Stimulated activated naive CD4-positive, alpha-beta T cell treated with Interleukin-2 at 50 U/mL for 16 hours (primary cell): ENCODE measurements at places on chromosomes 2 and 18.

GRCh38 chr2:235502336-235502735 is 8.5 kb downstream of the AGAP1 start:
- DNase-seq: no peak

- DNase-seq: no peak
Observed at GRCh38 chr2:67845621-67846369, 217.0 kb downstream of the C1D start.

- no peak for DNase-seq
Observed at GRCh38 chr2:184312970-184313369, 285.4 kb upstream of the ZNF804A start.

DNA sequence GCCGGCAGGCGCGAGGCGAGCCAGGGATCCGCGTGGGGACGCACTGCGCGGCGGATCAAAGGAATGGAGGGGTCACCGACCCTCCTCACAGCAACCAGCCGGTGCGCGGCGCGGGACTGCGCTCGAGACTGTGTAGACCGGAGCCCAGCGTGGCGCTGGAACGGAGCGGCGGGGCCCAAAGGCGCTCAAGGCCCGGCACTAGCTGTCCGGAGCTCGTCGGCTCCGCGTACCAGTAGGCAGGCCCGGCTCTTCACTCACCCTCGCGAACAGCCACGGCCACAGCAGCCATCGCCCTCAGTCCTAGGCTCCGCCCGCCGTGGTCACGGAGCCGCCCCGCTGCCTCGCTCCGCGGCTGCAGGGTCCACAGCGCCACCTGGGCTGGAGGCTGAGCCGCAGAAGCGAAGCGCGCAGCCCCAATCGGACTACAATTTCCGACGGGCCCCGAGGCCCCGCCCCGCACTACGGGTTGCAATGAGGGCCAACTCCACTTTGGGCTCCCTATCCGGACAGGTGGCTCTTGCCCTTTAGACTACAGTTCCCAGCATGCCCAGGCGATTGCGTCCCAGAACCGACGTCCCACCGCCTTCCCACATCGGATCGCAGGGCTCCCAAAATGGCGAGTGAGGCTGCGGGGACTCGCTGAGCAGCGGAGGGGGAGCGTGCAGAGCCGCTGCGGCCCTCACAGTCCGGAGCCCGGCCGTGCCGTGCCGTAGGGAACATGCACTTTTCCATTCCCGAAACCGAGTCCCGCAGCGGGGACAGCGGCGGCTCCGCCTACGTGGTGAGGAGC is at the start of the genes EIF2B4 and SNX17:
Gene EIF2B4, minus strand, starts transcription at position 313 of the 790 bp plus-strand sequence. Its CDS starts 24 bp downstream, at position 289.
Gene SNX17, plus strand, starts transcription at position 591 of the 790 bp plus-strand sequence. Its CDS starts 128 bp downstream, at position 719.
- peak; percentile 99 for DNase-seq

GRCh38 chr2:196315388-196316049 is 144.1 kb upstream of the STK17B start:
- no peak for DNase-seq

DNA sequence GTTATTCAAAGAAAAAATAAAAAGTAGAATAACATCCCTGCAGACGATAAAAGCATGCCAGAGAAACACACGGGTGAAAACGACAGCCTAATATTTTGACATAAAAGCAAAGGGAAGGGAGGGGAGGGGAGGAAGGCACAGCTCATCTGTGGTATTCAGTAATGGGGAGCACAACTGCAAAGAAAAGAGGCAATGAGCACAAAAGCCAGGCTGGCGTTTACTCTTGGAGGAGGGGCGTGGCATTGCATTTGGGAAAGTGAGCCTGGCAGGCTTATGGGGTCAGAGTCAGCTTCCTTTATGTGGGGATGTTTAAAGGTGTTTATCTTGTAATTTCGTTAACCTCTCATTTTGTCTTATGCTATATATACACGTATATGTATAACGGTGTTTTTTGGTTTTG is 53.2 kb downstream of the STEAP3 start:
- DNase-seq: no peak

GRCh38 chr2:15173501-15173900 is 387.6 kb downstream of the NBAS start:
- DNase-seq: no peak

- no peak for DNase-seq
Observed at GRCh38 chr18:50696929-50697328, 122.9 kb downstream of the MRO start.

DNA sequence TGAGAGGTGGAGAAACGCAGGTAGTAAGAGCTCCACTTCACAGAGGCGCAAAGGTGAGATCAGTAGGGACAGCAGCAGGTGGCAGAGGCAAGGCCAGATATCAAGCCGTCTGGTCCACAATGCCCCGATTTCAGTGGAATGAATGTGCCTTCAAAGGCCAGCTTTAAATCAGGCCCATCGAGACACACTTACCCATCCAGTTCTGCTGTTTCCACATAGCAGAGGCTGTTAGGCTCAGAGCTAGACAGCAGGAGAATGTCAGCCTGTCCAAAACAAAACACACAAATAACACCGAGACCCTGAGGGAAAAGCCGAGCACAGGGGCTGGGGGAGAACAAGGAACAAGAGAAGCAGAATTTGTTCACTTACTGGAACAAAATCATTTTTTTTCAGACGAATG is 75.8 kb upstream of the NARS1 start:
- DNase-seq: no peak

GRCh38 chr2:150997702-150998440 is 263.8 kb downstream of the RBM43 start:
- no peak for DNase-seq

GRCh38 chr2:128754246-128754724 is 435.6 kb upstream of the HS6ST1 start:
- DNase-seq: no peak

GRCh38 chr2:206688990-206689389 is 29.2 kb downstream of the DYTN start:
- no peak for DNase-seq

DNA sequence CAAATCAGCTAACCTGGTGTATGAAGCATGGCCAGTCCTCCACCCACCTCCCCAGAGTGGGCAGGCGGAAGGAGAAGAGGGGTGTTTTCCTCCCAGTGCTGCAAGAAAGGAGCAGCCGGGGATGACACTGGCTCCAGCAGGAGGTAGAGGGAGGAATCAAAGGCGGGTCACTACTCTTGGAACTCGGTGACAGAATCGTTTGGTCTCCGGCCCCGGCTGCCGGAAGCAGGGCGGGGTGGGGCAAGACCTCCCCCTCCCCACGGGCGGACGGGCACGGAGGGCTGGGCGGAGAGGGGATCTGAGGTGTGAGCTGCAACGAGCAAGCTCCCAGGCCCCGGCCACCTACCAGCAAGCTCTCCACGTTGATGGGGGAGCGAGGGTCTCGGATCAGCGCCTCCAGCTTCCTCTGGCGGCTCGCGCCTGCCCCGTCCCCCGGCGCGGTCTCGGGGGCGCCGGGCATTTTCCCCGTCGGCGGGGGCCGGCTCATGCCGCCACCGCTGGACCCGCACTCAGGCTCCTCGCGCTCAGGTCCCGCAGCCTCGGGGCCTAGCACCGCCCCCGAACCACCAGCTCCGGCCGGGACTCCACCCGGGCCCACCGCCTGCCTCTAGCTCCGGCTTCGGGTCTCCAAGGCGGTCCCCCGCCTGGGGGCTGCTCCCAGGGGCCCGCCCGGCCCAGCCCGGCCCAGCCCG is 640 bp downstream of the ROCK2 start:
- peak; percentile 21 for DNase-seq

DNA sequence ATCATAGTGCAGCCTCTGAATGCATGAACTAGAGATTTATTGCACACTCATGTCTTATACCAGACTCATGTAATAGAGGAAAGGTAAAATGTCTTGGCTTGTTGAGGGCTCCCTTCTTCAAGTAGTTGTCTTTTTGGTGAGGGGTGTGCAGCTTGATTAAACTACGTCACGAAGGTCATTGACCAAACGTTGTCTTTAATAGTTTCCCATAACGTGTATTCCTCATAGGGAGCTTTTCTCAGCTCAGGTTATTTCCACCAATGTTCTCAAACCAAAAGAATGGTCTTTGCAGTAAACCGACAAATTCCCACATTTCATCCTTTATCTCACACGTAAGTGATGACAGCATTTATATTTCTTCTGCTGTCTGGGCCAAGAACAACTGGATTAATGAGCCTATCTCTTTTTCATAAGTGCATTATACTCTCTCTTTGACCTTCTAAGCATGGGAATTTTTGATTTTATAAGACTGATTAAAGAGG is 547.7 kb upstream of the ZEB2 start:
- DNase-seq: no peak

DNA sequence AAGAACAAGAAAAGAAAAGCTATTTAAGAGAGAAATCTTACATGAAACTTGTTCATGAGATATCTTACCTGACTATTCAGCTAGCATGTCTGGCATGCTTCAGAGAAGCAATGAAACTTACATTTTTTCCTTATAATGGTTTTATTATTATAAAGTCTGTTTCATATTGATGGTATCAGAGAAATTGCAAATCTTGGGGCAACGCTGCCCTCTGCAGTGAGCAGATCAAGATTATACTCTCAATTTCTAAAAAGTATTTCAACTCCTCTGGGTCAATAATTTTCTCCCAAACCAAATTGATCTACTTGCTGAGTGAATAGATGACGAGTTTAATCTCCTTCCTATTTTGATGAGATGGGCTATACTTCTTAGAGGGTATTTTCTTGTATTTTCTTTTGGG is 235.6 kb downstream of the NUP35 start:
- DNase-seq: no peak

DNA sequence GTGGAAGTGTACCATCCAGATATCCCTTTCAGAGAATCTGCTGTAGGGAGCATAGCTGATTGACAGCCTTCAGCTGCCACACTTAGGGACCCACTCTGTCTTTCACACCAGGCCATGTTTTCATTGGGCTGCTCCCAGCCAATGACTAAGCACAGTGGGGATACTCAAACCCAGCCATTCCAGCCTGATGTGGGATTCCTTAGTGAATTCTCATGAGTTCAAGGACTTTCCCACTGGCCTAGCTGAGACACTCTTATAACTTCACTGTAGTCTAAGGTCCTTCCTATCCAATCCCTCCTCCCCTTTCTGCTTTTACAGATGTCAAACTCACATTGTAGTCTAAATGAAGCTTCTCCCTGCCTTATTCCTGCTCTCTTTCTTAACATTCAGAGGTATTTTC is 201.2 kb downstream of the PIK3C3 start:
- no peak for DNase-seq

- DNase-seq: no peak
Observed at GRCh38 chr2:2033691-2034090, 289.4 kb upstream of the PXDN start.

DNA sequence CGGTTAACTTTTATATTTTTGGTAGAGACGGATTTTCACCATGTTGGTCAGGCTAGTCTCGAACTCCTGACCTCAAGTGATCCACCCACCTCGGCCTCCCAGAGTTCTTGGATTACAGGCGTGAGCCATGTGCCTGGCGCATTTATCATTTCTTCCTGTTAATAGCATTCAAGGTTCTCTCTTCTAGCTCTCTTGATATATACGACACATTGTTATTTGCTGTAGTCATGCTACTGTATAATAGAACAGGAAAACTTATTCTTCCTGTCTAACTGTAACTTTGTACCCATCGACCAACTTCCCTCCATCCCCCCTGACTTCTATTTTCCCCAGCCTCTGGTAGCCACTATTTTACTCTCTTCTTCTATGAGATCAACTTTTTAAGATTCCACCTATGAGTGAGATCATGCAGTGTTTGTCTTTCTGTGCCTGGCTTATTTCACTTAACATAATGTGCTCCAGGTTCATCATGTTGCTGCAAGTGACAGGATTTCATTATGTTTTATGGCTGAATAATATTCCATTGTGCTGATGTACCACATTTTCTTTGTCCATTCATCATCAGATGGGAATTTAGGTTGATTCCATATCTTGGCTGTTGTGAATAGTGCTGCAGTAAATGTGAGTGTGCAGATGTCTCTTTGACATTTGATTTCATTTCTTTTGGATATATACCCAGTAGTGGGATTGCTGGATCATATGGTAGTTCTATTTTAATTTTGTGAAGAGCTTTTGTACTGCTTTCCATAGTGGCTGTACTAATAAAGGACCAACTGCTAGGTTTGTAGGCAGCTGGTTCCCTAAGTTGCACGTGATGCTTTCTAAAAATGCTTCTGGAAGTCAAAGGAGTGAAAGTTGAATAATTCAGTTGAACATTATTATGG is 205.2 kb downstream of the PRKCE start:
- no peak for DNase-seq

GRCh38 chr2:76667821-76668271 is 854.3 kb downstream of the LRRTM4 start:
- no peak for DNase-seq
